ENCODE measurements at places on chromosomes 5 and 9. TPM values are rescaled to one million over a fixed set of nuclear protein-coding genes. Genes with fewer than 3 reads are reported as not detected.
A peak's percentile ranks its signal among the peaks of the same experiment; 100 is the strongest.

DNA sequence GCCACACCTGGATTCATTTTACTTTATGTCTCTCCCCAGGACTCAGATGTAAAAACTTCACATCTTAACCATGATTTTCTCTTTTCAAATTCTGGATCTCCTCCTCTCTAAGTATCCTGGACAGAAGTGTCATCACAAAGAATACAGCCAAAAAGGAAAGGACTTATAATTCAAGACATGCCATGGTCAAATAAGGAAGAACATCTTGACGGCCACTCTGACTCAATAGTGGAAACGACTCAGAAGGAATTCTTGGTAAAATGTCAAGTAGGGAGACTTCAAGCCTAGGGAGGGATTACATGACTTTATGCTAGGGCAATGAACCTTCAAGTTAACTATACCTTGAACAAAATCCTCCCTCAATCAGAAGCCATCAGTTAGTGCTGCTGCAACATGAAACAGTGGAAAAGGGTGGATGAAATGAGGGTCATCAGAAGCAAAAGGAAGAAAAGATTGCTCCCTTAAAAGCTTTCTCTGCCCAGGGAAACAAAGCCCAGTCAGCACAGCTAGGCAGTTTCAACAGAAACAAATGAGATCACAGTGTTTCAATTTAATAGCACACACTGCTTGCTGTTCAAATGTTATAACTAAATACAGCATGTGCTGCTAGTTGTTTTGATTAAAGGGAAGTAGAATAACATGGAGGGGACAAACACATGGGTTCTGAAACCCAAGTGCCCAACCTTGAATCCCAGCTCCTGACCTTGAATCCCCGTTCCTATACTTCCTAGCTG, 101.4 kb downstream of the LPAR1 start:
- H3K36me3 ChIP-seq = no peaks in the 10 kb centered on the region
- no peaks in the 10 kb centered on the region for H3K27me3 ChIP-seq
- no peaks in the 10 kb centered on the region for H3K4me1 ChIP-seq
- no peak for DNase-seq
- peak overlapping the region; percentile 47 for H3K27ac ChIP-seq

DNA sequence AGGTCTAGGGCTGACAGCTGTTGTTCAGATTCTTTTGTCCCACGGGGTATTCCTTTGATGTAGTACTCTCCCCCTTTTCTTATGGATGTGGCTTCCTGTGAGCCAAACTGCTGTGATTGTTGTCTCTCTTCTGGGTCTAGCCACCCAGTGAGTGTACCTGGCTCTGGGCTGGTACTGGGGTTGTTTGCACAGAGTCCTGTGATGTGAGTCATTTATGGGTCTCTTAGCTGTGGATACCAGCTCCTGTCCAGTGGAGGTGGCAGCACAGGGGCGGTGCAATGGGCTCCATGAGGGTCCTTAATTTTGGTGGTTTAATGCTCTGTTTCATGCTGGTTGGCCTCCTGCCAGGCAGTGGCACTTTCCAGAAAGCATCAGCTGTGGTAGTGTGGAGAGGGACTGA, 161.3 kb downstream of the CAVIN4 start:
- H3K4me3 ChIP-seq = no peak overlapping the region
- no peak overlapping the region for H3K27ac ChIP-seq
- H3K36me3 ChIP-seq = no peaks in the 10 kb centered on the region
- H3K27me3 ChIP-seq = no peaks in the 10 kb centered on the region
- no peak for DNase-seq

GRCh38 chr5:18850216-18850615, 1137.8 kb downstream of the CDH18 start:
- no peaks in the 10 kb centered on the region for H3K36me3 ChIP-seq
- H3K4me3 ChIP-seq = no peak overlapping the region
- no peaks in the 10 kb centered on the region for H3K4me1 ChIP-seq
- no peak overlapping the region for H3K27ac ChIP-seq
- no peak for DNase-seq

GRCh38 chr5:36536616-36537005, 69.8 kb upstream of the SLC1A3 start:
- H3K4me1 ChIP-seq = no peaks in the 10 kb centered on the region
- H3K27me3 ChIP-seq = no peaks in the 10 kb centered on the region
- H3K36me3 ChIP-seq = no peaks in the 10 kb centered on the region
- no peak for DNase-seq

- DNase-seq = no peak
- no peak overlapping the region for H3K27ac ChIP-seq
- H3K36me3 ChIP-seq = no peaks in the 10 kb centered on the region
- no peak overlapping the region for H3K4me3 ChIP-seq
- no peaks in the 10 kb centered on the region for H3K27me3 ChIP-seq
- no peaks in the 10 kb centered on the region for H3K4me1 ChIP-seq
Measured at GRCh38 chr5:167639766-167640165, 651.7 kb upstream of the WWC1 start.

DNA sequence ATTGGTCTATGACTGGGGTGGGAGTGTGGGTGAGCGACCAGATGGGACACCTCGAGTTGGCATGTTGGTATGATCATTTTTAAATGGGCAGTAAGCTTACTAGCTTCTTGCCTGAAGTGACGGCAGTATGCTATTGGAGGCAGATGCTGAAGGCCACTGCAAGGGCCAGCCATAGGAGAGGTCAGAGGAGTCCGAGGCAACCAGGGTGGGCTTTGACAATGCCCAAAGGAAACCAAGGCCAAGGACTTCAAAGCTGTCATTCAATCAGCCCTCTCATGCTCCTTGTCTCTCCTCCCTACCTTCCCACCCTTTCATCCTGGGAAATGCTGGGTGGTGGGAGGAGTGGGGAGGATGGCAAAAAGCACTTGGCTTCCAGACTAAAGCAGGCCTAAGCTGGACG, 57.1 kb upstream of the GLRX start:
- DNase-seq = no peak
- no peak overlapping the region for H3K27ac ChIP-seq
- no peaks in the 10 kb centered on the region for H3K36me3 ChIP-seq
- no peaks in the 10 kb centered on the region for H3K27me3 ChIP-seq
- no peak overlapping the region for H3K4me3 ChIP-seq
- no peaks in the 10 kb centered on the region for H3K4me1 ChIP-seq

NSD1 gene
- total RNA-seq = 37.6 TPM

LHX2 gene
- total RNA-seq = not detected

GRCh38 chr9:85064811-85065371, 395.4 kb downstream of the NTRK2 start:
- no peaks in the 10 kb centered on the region for H3K27me3 ChIP-seq
- DNase-seq = no peak
- no peak overlapping the region for H3K4me3 ChIP-seq
- H3K36me3 ChIP-seq = no peaks in the 10 kb centered on the region
- H3K27ac ChIP-seq = no peak overlapping the region

GRCh38 chr5:39137819-39138451, 63.7 kb upstream of the RICTOR start:
- no peaks in the 10 kb centered on the region for H3K36me3 ChIP-seq
- H3K27me3 ChIP-seq = no peaks in the 10 kb centered on the region
- H3K4me1 ChIP-seq = no peaks in the 10 kb centered on the region
- H3K4me3 ChIP-seq = no peak overlapping the region
- DNase-seq = no peak
- H3K27ac ChIP-seq = no peak overlapping the region

- H3K36me3 ChIP-seq = no peaks in the 10 kb centered on the region
- H3K4me3 ChIP-seq = no peak overlapping the region
- H3K27ac ChIP-seq = no peak overlapping the region
Measured at GRCh38 chr9:94717761-94718160, 8.7 kb upstream of the AOPEP start.

- no peaks in the 10 kb centered on the region for H3K36me3 ChIP-seq
- no peaks in the 10 kb centered on the region for H3K4me1 ChIP-seq
- peak overlapping the region; percentile 51 for H3K27ac ChIP-seq
- H3K27me3 ChIP-seq = no peaks in the 10 kb centered on the region
- H3K4me3 ChIP-seq = no peak overlapping the region
- no peak for DNase-seq
Measured at GRCh38 chr5:10551782-10552138, 12.1 kb upstream of the ANKRD33B start.

- no peak overlapping the region for H3K27ac ChIP-seq
- H3K36me3 ChIP-seq = no peaks in the 10 kb centered on the region
- H3K4me3 ChIP-seq = no peak overlapping the region
- no peaks in the 10 kb centered on the region for H3K27me3 ChIP-seq
- DNase-seq = no peak
Measured at GRCh38 chr9:134236001-134236421, 71.6 kb upstream of the RNU6ATAC start.

- H3K27ac ChIP-seq = no peak overlapping the region
- peak; percentile 11 for DNase-seq
- H3K27me3 ChIP-seq = no peaks in the 10 kb centered on the region
- peaks cover 19% of the 10 kb centered on the region for H3K36me3 ChIP-seq
- H3K4me3 ChIP-seq = no peak overlapping the region
Measured at GRCh38 chr9:128493424-128493823, 11.1 kb upstream of the GLE1 start.

DNA sequence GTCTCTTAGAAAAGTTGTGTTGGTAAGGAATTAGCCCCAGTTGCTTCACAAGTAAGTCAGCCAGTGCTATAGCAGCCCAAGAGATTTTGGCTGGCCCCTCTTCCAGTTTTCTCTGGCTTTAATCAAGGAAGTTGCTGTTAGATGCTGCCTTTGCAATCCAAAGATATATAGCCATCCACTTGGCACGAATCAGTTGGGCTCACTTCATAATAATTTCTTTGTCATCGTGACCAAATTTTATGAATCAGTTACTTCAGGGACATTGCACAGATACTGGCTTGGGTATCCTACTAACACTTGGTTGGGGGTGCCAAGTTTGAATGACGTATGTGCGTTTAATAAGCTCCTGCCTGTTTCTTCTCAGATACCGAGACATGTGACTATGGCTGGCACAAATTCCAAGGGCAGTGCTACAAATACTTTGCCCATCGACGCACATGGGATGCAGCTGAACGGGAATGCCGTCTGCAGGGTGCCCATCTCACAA, 81.5 kb downstream of the VCAN start:
- no peak overlapping the region for H3K4me3 ChIP-seq
- peak; percentile 80 for DNase-seq
- H3K27me3 ChIP-seq = no peaks in the 10 kb centered on the region
- H3K4me1 ChIP-seq = peaks cover 15% of the 10 kb centered on the region
- peak overlapping the region; percentile 12 for H3K27ac ChIP-seq

TRPM3 gene
- 0.41 TPM for total RNA-seq

GRCh38 chr5:153690236-153690635, 199.8 kb downstream of the GRIA1 start:
- H3K4me3 ChIP-seq = no peak overlapping the region
- DNase-seq = no peak
- no peak overlapping the region for H3K27ac ChIP-seq
- H3K36me3 ChIP-seq = no peaks in the 10 kb centered on the region

DNA sequence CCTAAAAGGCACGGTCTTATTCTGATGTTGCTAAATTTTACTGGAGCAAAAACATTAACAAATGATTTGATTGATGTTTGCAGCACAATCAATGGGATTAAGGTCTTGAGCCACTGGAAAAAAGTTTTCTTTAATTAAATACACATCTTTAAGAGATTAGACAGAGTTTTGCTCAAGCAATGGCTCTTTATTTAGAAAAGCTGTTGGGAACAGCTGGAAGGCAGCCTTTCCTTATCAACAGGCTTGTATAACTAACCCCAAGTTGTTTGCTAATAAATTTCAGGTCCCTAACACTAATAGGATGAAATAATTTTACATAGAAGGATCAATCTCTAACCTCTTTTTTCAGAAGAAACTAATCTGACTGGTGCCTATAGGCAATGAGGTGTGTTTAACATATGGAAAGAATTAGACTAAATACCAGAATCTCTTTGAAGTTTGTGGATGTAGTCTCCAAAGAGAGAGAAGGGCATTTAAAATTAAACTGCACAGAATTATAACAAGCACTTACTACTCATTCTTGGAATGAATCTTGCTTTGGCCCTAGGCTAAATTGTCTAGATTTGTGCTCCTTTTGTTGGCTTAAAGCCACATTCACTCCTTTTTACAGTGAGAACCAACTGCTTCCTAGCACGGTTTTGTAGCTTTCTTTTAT, 67.3 kb upstream of the TNFAIP8 start:
- H3K4me3 ChIP-seq = no peak overlapping the region
- H3K36me3 ChIP-seq = no peaks in the 10 kb centered on the region
- H3K4me1 ChIP-seq = peaks cover 4% of the 10 kb centered on the region

DNA sequence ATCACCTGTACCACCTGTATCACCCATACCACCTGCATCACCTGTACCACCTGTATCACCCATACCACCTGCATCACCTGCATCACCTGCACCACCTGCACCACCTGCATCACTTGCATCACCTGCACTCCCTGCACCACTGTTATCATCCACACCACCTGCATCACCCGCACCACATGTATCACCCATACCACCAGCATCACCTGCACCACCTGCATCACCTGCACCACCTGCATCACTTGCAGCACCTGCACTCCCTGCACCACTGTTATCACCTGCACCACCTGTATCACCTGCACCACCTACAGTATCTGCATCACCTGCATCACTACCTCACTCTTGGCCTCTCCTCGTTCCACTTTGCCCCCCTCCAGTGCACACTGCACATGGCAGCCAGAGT, 63.2 kb upstream of the CKMT2 start:
- H3K36me3 ChIP-seq = no peaks in the 10 kb centered on the region
- peaks cover 29% of the 10 kb centered on the region for H3K4me1 ChIP-seq
- no peak overlapping the region for H3K27ac ChIP-seq
- no peak overlapping the region for H3K4me3 ChIP-seq

DNA sequence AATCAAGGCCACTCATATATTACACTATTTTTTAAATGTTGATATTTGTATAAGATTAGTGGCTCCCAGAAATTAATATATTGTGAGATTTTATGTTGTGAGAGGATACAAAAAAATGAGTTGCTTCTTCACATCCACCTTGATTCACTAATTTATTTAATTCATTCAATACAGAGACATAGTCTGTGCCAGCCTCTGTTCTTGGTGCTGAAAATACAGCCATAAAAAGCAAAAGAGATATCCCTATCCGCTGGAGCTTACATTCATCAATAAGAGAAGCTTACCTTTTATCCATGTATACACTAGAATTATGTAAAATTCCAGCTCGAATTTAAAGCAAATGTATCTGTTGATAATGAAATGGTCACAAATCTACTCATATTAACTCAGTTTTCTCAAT, 92.2 kb upstream of the GABRG2 start:
- no peak for DNase-seq
- no peaks in the 10 kb centered on the region for H3K36me3 ChIP-seq
- no peaks in the 10 kb centered on the region for H3K27me3 ChIP-seq
- H3K27ac ChIP-seq = no peak overlapping the region
- no peak overlapping the region for H3K4me3 ChIP-seq
- H3K4me1 ChIP-seq = no peaks in the 10 kb centered on the region

FBP2 gene
- total RNA-seq = not detected

- no peaks in the 10 kb centered on the region for H3K27me3 ChIP-seq
- no peak overlapping the region for H3K4me3 ChIP-seq
- DNase-seq = no peak
- H3K4me1 ChIP-seq = peaks cover 31% of the 10 kb centered on the region
Measured at GRCh38 chr5:154791535-154791934, 36.4 kb downstream of the LARP1 start.
